ENCODE measurements at places on chromosomes 3 and 15.

DNA sequence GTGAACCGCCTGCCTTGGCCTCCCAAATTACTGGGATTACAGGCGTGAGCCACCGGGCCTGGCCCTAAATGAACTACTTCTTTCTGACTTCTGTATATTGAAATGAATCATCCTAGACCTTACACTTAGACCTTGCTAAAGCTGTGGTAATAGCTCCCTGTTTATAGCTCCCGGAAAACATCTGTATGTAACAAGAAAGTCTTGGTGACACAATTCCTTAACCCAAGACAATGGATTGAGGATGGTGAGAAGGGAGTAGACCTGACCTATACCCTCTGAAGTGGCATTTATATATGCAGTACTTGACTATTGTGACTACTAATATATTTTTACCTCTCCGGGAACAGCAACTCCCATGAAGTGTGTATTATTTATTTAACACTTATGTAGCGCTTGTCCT lies 48.0 kb upstream of the TBL1XR1 start:
- DNase-seq: no peak

DNA sequence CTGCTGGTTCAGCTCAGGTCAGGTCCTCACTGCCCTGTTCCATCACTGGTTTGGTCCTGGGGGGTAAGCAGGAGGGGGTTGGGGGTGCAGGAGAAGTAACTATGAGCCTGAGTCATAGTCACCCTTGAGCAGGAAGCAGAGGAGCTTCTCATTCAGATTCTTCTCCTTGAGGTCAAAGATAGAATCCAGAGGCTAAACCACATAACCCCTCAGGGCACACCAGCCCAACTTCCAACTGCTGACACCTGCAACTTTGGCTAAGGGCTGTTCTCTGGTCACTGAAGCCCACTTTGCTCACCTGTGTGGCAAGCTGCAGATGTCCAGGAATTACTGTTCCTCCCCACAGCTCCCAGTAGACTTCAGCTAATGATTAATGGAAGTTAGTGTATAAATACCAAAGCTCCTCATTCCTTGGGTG lies 48.8 kb upstream of the LRRFIP2 start:
- DNase-seq: no peak

- DNase-seq: no peak
Observed at GRCh38 chr3:23029001-23029400, 174.1 kb upstream of the UBE2E2 start.

DNA sequence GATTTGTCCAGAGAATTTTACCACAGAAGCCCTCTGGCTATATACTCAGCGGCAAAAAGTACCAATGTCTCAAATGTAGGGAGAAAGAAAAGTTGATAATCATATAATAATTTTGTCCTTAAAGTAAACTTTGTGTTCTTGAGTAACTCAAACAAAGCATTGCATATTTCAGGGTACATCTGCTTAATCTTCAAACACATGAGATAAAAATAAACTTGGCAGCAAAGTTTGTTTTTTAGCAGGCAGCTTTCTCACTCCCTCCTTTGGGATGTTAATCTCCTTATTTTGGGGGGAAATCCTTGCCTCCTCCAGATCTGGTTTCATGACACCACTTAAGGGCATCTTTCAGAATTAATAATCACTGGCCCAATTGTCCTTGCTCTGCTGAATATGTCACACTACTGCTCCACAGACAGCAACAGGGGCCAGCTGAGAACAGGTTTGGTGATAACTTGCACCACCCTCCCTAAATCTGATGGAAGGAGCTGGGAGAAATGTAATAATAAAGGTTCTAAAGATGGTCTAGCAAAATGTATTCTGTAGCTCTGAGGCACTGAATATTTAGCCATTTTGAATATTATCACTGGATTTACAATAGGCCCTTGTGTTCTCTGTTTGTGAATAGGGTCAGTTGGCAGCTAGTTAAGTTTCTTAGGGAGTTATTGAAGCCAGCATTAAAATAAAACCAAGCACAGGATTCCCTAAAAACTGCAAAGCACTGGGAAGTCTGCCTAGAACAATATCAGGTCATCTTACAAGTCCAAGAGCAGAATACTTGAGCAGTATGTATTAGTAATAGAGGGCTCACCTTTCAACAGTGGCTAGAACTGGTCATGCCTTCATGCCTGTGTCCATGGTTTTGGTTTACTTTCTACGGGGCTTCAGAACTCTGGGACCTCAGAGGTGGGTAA lies 79.2 kb downstream of the EFL1 start:
- DNase-seq: no peak

DNA sequence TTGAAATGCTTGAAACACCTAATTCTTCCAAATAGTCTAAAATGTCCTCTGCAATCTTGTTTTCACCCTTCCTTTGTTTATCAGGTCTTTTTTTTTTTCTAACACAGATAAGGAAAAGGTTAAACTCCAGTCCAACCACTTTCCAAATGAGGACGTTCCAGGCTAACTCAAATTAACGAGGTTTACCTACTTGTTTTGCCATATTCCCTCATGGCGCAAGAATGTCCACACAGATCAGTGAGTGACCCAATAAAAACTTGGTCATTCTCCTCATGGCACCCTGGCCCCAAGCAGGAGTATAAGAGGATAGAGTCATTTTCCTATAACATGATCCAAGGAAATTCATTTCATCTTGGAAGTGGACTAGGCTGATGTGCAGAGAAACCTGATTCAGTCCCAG lies 6.6 kb upstream of the LIPC start:
- DNase-seq: no peak

DNA sequence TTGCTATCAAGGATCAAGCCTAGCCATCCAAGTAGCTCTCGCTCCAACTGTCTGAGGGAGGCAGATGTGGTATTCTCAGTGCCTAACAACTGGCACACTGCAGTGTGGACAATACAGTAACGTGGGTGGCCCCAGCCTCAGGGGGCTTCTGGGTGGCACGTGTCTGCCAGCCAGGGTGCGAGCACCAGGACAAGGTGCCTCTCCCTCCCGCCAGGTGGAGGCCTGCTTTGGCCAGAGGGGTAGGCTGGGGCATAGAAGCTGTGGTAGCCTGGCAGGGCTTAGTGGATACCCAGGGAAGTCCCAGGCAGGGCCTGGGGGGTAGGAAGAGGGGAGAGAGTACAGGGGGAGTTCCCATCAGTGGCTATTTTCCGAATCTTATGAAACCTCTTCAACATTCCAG lies 234.0 kb downstream of the PLCL2 start:
- no peak for DNase-seq

- DNase-seq: no peak
Observed at GRCh38 chr3:106643684-106644161, 733.5 kb upstream of the CCDC54 start.

DNA sequence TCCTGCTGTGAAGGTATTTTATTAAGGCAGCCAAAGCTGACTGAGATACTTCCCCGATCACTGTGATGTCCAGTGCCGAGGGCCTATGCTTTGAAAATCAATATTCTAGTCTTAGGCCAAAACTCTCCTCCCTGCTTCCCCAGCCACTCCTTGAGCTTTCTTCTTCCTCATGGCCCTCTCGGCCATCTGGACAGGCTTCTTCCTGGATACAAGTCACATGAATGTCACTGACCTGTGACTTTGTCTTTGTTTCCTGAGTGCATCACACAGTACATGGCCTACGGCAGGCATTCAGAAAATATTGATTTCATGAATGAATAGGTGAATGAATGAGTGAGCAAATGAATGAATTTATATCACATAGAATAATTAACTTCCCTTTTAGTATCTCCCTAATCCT lies 24.6 kb upstream of the HES1 start:
- DNase-seq: no peak

DNA sequence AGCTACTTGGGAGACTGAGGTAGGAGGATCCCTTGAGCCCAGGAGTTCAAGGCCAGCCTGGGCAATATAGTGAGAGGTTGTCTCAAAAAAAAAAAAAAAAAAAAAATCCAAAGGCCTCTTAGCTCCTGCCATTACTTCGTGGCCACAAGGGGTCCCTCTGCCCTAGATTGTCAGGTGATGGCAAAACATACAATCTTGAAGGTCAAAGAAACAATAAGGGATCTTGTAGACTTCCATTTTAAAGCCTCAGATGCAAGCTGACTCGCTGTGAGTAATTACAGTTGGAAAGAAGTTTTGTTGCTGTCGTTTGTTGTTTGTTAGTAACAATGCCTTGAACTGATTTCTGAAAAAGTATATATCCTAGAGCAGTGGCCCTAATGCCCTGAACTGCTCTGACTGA lies 55.9 kb upstream of the PLCL2 start:
- DNase-seq: no peak

- no peak for DNase-seq
Observed at GRCh38 chr3:156978481-156978961, 152.4 kb downstream of the LEKR1 start.

- DNase-seq: no peak
Observed at GRCh38 chr15:31206386-31207181, 105.1 kb upstream of the TRPM1 start.

DNA sequence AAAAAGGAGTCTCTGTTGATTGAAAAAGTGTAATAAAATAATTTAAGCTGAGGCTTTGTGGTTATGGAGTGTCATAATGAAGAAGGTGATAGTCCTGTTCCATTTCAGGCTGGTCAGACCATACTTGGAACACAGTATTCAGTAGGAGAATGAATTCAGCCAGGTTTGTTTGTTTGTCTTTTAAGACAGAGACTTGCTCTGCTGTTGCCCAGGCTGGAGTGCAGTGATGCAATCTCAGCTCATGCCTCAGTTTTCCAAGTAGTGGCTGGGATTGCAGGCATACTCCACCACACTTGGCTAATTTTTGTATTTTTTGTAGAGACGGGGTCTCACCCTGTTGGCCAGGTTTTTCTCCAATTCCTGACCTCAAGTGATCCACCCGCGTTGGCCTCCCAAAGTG lies 33.5 kb downstream of the IQGAP1 start:
- DNase-seq: no peak

GRCh38 chr3:189365609-189366564 lies 194.1 kb downstream of the TPRG1 start:
- DNase-seq: no peak

DNA sequence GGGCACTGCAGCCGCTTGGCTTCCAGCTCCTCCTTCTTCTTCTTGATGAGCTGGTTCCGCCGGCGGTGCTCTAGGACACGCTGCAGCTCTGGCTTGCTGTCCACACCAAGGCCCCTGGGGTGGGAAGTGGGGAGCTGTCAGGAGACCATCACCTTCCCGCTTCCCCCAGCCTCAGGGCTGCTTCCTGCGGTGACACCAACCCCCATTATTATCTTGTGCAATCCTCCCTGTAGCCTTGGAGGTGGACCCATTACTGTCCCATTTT lies 10.0 kb downstream of the FAM107A start:
- DNase-seq: no peak

GRCh38 chr15:61700803-61701202 lies 359.4 kb downstream of the VPS13C start:
- no peak for DNase-seq

GRCh38 chr3:4597208-4597985 lies 104.2 kb downstream of the ITPR1 start:
- no peak for DNase-seq

DNA sequence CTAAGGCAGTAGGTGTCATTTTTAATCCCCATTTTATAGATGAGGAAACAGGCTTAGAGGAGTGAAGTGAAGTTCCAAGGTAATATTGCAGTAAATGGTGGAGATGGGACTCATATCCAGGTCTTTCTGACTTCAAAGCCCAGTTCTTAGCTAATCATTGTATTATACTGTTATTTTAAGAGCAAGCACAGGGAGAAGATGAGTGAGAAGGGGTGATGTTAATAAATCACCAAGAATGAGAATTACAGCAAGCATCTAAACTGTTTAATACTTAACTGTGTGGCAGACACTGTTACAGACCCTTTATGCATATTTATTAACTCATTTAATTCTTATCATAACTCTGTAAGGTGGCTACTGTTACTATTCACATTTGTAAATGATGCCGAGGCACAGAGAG lies 61.2 kb downstream of the VPS8 start:
- no peak for DNase-seq

GRCh38 chr3:129022114-129023007 lies 21.3 kb downstream of the EFCC1 start:
- DNase-seq: no peak

DNA sequence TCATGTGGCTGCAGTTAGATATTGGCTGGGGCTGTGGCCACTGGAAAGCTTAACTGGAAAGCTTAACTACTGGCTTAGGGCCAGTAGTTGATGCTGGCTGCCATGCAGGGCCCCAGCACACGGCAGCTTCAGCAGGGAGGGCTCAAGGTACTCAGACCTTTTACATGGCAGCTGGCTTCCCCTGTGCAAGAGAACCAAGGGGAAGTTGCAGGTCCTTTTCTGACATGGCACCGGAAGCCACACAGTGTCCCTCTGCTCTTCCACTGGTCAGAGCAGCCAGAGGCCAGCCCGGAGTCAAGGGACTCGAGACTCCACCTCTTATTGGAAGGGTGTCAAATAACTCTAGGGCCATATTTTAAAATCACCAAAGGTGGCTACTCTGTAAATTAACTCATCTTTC lies 24.5 kb downstream of the CCR9 start:
- DNase-seq: no peak

- no peak for DNase-seq
Observed at GRCh38 chr3:61564395-61565059, 3.2 kb downstream of the PTPRG start.

DNA sequence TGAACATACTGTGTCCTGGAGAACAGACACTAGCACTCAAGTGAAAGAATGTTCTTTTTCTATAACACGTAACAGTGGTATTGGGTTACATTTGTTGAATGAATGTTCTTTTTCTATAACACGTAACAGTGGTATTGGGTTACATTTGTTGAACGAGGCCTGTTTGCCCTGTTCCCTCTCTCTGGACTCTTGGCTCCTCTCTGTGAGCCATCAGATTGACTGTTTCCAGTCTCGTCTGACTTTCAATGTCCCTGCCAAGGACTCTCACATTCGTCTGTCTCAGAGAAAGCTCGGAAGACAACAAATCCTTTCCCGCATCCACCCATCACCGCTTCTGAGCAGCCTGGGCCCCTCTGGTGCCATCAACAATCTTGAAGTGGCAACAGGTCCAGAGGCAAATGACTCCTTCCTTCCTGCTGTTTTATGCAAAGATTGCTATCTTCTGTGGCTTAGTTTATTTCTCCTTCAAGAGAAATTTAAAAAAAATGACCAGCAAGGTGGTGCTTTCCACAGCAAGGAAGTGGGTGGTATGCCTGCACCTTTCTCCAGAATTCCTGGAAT lies 8.0 kb downstream of the TMEM45A start:
- no peak for DNase-seq

DNA sequence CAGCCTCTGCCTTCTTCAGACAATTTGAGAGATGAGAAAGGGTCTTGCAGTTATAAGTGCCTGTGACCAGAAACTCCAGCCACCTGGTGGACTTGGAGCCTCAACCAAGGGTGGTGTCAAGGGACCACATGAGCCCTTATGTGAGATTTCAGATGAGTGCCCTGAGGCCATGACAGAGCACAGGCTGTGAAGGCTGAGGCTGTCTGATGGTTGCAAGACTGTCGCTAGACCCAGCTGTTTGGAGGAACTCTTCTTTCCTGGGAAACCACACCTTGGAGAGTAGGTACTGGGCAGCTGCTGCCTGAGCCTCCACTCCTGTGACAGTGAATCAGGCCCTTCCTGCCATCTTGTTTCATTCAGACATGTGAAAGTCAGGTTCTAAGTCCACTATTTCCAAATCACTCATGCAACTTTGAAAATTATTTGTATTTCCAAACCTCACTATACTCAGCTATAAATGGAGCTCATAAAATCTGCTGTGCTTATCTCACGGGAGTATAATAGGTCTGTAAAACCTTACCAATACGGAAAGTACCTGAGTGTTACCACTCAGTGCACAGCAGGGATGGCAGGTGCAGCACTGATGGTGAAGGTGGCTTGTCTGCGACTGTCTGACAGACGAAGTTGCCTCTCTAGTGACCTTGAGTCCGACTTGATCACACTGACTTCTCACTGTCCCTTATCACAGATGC lies 99.4 kb downstream of the RPL39L start:
- no peak for DNase-seq

Measured in NCI-H1436 (cell line).